Smooth muscle cell of the pulmonary artery (primary cell): ENCODE measurements at places on chromosomes 2 and 18. TPM values are rescaled to one million over a fixed set of nuclear protein-coding genes. Genes with fewer than 3 reads are reported as not detected.

CCBE1 gene
- total RNA-seq, result 41.6 and 48.7 TPM in 2 replicates

RESP18 gene
- not detected in 2 replicates for total RNA-seq

PIEZO2 gene
- 5.3 and 12.2 TPM in 2 replicates for total RNA-seq

FAM237A gene
- not detected in 2 replicates for total RNA-seq

SH3RF3 gene
- total RNA-seq, result 7.8 and 10.8 TPM in 2 replicates

ERBB4 gene
- 2.6 and 6.4 TPM in 2 replicates for total RNA-seq

CYP1B1 gene
- total RNA-seq, result 92.9 and 230 TPM in 2 replicates

TNFAIP6 gene
- 10.0 and 31.8 TPM in 2 replicates for total RNA-seq

AMER3 gene
- total RNA-seq, result not detected in 2 replicates

UCN gene
- 0.85 and 1.2 TPM in 2 replicates for total RNA-seq

MREG gene
- total RNA-seq, result 2.8 and 4.4 TPM in 2 replicates
